ENCODE measurements at places on chromosomes 13 and 19. TPM values are rescaled to one million over a fixed set of nuclear protein-coding genes. Genes with fewer than 3 reads are reported as not detected.

Gene IGLON5
- not detected for total RNA-seq

Gene CGB7
- total RNA-seq = 0.17 TPM

Gene RGL3
- total RNA-seq = 4.4 TPM

Gene ZNF443
- 2.4 TPM for total RNA-seq

Gene GSK3A
- total RNA-seq = 5.4 TPM

Gene PSG1
- total RNA-seq = under 0.01 TPM

Gene GRK1
- not detected for total RNA-seq

Gene ACP7
- total RNA-seq = 0.17 TPM

Gene GNG7
- total RNA-seq = 0.17 TPM

Gene PNPLA6
- 67.9 TPM for total RNA-seq

Gene CLEC17A
- total RNA-seq = 0.09 TPM

Gene CYP2A6
- not detected for total RNA-seq

Gene ZNF846
- total RNA-seq = 18.5 TPM

Gene EFNA2
- total RNA-seq = not detected

Gene CCDC70
- total RNA-seq = not detected

Gene URAD
- not detected for total RNA-seq

Gene IGSF23
- not detected for total RNA-seq

Gene LGI4
- 0.52 TPM for total RNA-seq

Gene CYP4F8
- under 0.01 TPM for total RNA-seq

Gene ZNF506
- 9.3 TPM for total RNA-seq

Gene MAP4K1
- 0.32 TPM for total RNA-seq

Gene ZNF570
- total RNA-seq = 9.9 TPM

Gene LYPD3
- total RNA-seq = 1.1 TPM

Gene IFT88
- 11.0 TPM for total RNA-seq

Gene PSG2
- not detected for total RNA-seq

Gene APOC4
- not detected for total RNA-seq

Gene SBK2
- total RNA-seq = not detected

Gene PRR19
- total RNA-seq = 0.09 TPM

Gene JUND
- total RNA-seq = 71.4 TPM

Gene ZNF154
- 2.8 TPM for total RNA-seq

Gene KHSRP
- 71.3 TPM for total RNA-seq

Gene ACP5
- total RNA-seq = 0.95 TPM

Gene FXYD1
- total RNA-seq = 14.6 TPM

Gene MBD3
- 69.3 TPM for total RNA-seq

Gene CGB5
- total RNA-seq = not detected

Gene SLC10A2
- total RNA-seq = not detected

Gene ZNF575
- total RNA-seq = 0.60 TPM

Gene CCL25
- total RNA-seq = 0.16 TPM

Gene FARP1
- 17.0 TPM for total RNA-seq

Gene CDX2
- not detected for total RNA-seq

Gene RNF225
- 0.17 TPM for total RNA-seq

Gene ZNF571
- total RNA-seq = 5.3 TPM

Gene ARHGAP33
- 7.9 TPM for total RNA-seq

Gene CD70
- total RNA-seq = 0.09 TPM

Gene TPP2
- 47.6 TPM for total RNA-seq

Gene KCNJ14
- 0.26 TPM for total RNA-seq

Gene STXBP2
- total RNA-seq = 16.7 TPM

Gene PCSK4
- 0.95 TPM for total RNA-seq

Gene TICAM1
- total RNA-seq = 1.4 TPM

Gene GAPDHS
- not detected for total RNA-seq

Gene MAST1
- 0.95 TPM for total RNA-seq

Gene CACNG6
- 0.47 TPM for total RNA-seq

Gene OSCAR
- not detected for total RNA-seq

Data from bronchial smooth muscle cell (primary cell).